ENCODE measurements at places on chromosomes 6 and 20.

DNA sequence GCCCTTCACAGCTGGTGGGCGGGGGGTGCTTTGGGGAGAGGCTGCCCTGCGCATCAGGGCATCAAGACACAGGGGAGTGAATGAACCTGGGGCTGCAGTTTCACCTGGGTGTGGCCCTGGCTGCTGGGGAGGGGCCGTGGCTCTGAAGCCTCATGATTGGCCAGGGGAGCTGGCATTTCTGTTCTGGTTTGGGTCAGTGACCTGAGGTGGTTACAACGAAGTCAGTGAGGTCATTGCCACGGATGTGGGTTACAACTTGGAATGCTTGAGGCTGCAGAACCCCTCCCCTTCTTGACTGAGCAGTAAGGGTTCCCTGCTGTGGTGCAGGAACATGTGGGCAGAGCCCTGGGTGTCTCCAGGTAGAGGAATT is 3.0 kb downstream of the TCEA2 start:
- DNase-seq, result no peak

DNA sequence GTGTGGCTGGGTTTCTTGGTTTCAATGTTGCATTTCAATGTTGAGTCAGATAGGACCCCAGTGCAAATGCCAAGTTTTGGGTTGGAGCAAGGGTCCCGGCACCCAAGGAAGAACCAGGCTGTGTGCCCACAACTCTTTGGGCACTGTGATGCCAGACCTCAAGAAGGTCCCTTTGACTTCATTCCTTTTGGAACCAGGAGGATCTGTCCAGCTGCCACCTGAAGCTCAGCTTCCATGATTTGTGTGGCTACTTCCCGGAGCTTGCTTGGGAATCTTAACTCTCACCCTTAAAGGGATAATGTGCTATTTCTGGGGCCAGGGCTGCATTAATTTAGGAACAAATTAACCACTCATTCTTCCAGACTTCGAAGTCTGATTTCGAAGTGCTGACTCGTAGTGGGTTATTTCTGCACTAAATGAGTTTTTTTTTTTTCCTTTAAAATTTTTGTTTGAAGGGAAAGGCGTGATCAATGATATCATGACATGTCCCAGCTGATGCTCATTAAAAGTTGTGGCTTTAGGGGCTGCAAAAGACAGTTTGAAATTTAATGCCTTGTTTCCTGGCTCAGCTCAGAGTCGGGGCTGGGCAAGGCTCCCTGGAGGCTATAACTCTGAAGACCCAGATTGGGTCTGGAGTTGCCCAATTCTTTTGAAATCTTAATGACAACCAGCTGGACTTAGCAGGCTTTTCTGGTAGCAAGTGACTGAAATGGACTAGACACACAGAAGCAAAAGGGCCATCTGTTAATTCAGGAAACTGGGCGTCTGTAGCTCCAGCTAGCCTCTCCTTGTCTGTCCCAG is 24.0 kb upstream of the PHACTR3 start:
- DNase-seq, result peak; percentile 70

DNA sequence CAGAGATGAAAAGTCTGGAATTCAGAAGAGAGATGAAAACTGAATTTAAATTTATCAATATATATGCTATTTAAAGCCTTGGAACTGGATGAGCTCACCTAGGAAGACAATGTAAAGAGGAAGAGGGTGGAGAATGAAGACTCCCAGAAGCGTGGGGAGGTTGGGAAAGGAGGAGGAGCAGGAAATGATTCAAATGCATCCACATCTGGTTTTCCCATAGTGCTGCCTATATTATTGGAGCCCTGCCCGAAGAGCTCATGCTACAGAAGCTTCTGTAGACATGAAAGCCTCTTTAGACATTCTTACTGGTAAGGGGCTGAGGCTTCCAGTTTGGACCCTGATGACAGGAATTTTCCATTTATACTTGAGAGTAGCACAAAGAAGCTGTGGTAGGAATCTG is 19.2 kb downstream of the PDE7B start:
- no peak for DNase-seq

DNA sequence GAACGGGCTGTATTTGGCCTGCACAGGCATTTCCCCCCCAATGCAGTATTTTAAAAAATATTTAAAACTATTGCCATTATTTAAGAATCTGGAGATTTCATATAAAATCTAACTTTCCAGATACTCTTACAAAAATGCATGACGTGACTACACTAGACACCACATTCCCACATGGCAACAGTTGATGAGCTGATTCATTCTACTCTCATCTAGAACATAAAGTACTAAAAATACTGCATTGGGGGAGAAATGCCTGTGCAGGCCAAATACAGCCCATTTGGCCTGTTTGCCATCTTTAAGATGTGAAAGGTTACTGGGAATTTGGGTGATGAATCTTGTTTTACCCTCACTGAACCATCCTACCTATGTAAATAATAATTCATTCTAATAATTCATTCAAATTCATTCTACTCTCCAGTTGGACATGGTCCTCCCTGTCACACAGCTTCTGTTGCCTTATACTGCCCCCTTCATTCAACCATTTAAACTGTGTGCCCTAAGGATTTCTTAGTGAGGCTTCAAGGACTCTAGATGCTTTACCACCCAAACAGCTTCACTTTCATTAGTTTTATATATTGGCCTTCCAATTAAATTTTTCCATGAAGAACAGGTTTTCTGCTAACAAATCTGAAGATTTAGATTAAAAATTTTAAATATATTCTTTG is 6.9 kb upstream of the ZSCAN16 start:
- DNase-seq, result no peak

DNA sequence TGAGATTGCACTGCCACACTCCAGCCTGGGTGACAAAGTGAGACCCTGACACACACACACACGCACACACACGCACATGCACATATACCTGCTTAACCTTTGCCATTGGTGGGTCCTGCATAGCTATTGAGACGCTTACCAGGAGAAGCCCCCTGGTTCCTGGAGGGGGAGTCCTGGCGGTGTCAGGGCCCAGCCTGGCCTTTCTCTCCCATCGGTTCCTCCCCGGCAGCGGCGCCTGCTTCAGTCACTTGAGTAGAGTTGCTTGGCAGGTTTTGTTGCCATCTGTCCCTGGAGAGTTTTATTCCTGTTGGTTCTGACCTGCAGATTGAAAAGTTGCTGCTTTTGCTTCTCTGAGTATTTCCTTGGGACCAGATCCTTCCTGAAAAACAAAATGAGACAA is 20.6 kb upstream of the FAM209A start:
- no peak for DNase-seq

DNA sequence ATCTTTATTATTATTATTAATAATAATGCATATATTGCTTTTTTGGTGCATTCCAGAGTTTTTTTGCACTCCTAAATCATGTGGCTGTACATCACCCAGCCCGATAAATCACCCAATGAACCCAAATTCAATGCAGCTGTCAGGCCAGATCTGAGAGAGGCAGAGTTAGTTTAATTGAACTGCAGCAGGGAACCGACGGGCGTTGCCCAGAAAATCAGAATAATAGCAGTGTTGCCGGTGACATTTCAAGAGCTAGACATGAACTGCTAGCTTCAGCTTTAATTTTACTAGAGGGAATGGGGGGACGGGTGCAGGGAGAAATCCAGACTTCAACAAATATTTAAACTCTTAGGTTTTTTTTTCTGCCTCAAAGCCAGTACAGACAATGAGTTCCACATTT is 135.0 kb downstream of the CLIC5 start:
- DNase-seq, result peak; percentile 21

- no peak for DNase-seq
Observed at GRCh38 chr6:38141085-38141484, 321.6 kb downstream of the ZFAND3 start.

DNA sequence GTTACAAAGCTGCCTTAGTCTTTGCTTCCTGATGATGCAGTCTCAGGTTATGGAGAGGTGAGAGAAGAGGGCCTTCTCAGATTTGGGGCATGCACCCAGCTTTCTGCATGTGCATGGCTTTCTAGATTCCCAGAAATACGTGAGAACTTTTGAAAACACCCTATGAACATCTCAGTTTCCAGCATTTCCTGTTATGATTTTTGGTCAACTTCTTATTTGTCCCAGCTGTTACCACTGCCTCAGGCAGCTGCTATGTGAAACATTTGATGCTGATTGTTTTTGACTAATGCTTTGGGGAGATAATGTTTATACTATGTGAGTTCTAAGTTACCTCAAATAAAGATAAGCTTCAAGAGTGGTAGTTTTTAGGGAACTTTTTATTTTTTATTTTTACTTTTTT is 9.5 kb upstream of the SNAP25 start:
- DNase-seq, result no peak

- DNase-seq, result no peak
Observed at GRCh38 chr6:147509891-147510290, 1.4 kb downstream of the SAMD5 start.

DNA sequence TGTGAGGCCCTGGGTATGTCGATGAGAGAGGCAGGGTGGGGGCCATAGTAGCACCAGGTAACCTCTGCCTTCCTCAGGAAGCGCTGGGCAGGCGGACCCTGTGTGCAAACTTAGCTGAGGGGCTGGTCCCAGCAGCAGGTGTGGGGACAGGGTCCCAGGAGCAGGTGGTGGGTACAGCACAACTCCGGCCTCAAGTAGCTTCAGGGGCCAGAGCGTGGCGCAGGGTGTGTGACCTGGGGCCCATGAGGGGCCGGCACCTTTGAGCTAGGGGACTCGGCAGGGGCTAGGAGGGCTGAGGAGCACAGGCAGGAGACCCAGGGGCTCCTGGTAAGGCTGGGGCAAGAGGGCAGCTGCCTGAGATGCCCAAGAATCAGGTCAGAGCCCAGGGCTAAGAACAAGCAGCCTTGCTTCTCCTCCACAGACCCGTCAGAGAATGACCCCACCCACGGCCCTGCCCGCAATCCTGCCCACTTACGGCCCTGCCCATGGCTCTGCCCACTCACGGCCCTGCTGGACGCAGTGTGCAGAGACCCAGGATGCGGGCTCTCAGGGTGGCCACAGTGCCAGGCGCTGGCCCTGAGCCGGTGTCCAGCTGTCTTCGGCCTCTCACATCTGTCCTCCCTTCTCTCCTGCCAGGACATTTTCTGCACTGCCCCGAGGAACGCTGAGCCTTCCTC is 30.9 kb downstream of the CHRNA4 start:
- no peak for DNase-seq

DNA sequence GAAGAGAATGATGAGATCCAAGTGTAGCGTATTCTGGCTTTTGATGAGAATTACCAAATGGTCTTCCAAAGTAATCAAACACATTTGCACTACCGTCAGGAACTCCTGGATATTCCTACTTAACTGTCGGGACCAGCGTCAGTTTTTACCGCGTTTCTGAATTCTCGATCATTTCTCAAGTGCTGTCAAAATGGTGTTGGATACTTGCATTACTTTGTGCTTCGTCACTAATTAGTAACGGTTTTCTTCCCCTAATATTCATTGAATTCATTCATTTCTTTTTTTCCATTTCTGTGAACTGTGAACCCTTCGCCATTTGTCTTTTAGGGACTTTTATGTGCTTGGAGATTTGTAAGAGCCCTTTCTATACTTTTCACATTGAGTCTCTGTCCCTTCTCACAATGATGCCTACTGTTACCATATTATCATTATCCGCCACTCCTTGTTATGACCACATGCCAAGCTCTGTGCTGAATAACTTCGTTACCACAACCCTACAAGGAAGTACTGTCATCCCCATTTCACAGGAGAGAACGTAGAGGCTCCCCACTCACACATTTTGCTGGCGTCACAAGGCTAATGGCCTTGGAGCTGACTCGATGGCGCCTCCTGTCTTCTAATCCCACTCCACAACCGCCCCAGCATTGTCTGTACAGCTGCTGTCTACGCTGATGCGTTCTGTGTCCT is 74.2 kb upstream of the QKI start:
- DNase-seq, result no peak

DNA sequence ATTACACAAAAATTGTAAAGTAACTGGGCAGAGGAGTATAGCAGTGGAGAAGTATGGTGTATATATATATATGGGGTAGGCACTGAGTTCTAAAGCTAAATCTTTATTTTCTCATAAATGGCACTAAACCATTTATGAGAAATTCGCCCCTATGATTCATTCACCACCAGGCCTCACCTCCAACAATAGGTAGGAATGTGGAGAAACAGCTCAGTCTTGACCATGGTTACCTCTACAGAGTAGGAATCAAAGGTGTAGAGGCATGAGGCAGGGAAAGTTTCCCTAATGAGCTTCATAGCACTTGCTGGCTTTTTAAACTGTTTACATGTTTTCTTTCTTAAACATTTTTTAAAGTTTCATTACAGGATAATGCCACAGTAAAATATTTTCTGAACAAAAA is 36.9 kb upstream of the SUMO4 start:
- no peak for DNase-seq

- no peak for DNase-seq
Observed at GRCh38 chr6:106077881-106078280, 8.3 kb upstream of the PRDM1 start.

DNA sequence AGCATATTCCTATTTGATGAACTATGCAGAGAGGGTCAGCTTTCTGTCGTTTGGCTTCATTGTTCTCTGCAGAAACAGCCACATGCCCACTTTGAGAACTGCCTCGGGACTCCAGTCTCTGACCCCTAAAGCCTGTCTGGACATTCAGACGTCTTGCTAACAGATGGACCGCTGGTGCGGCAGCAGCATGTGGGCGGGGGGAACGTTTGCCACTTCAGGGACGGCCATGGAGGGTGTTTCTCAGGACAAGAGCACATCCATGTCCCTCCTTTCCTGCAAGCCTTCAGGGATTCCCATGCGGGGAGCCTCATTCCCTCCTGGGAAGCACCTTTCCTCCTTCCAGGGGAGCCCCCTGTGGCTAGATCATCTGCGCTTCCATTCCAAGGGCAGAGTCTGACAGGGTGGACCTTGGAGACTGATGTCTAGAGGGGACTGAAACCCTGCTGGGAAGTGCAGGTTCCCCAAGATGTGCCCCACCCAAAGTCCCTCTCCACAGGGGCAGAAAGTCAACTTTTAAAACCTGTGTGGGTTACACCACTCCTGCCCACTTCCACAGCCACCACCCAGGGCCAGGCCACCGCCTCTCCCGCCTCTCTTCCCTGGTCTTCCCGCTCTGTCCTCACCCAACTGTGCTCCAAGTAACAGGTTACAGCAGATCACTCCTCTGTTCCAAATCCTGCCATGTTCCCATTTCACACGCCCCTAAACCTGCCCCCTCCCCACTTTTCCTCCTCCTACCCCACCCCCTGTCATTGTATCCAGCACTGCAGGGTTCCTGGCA is 94.8 kb upstream of the PMEPA1 start:
- no peak for DNase-seq

GRCh38 chr6:113936093-113936934 is 34.6 kb downstream of the HDAC2 start:
- DNase-seq, result peak; percentile 50

GRCh38 chr20:31717478-31718201 is 5.0 kb downstream of the BCL2L1 start:
- DNase-seq, result no peak

DNA sequence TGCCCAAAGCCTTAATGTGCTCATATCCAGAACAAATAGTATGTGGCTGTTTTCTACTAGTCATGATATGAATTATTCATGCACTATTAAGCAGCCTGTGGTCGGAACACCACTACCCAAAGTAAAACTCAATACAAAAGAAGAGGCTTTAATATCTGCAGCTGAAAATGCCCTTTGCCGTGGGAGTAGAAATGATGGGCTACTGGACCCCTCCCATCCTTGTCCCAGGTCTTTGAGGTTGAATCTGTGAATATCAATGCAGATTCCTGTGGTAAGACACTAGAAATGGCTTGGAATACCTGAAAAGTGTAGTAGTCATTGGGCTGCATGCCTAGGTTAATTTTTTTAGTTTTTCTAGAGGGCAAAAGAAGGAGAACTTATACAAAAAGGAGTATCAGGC is 303.7 kb downstream of the TBC1D7 start:
- no peak for DNase-seq

GRCh38 chr6:31401403-31401802 is 2.0 kb upstream of the MICA start:
- no peak for DNase-seq

- peak; percentile 38 for DNase-seq
Observed at GRCh38 chr6:134267917-134268361, 50.0 kb downstream of the SGK1 start.

GRCh38 chr20:44706301-44707017 is 8.7 kb upstream of the CCN5 start:
- no peak for DNase-seq
